ENCODE measurements at places on chromosomes 3 and 15.

GRCh38 chr3:4261406-4261805, 41.8 kb upstream of the SETMAR start:
- DNase-seq = no peak

DNA sequence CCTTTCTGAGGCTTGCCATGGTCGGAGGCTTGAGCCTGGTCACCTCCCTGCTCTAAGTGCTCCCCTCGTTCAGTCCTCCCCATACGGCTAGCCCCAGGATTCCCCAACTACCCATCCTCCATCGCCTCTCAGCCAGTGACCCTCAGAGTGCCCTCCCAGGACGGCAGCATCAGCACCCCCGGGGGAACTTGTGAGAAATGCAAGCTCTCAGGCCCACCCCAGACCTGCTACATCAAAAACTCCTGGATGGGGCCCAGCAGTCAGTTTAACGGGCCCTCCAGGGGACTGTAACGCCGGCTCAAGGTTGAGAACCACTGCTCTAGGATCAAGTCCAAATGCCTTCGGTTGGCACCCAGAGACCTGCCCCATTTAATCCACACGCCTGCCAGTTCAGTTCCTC, 6.9 kb downstream of the ADAMTS17 start:
- DNase-seq = no peak

DNA sequence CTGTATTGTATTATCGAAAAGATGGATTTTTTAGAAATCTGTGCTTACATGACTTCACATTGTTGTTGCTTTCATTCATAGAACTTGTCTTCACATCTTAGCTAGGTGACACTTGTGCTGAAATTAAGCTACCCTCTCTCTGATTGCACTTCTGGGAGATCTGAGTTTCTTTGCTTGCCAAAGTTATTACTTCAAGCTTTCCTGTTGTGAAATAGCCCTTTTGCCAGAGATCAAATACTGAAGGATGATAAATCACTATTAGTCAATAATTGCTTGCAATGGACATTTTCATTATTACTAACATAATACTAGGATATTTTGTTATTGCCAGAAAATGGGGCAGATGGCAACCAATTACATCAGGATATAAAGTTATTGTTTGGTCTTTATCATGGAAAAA, 34.7 kb downstream of the PIK3CA start:
- DNase-seq = no peak

DNA sequence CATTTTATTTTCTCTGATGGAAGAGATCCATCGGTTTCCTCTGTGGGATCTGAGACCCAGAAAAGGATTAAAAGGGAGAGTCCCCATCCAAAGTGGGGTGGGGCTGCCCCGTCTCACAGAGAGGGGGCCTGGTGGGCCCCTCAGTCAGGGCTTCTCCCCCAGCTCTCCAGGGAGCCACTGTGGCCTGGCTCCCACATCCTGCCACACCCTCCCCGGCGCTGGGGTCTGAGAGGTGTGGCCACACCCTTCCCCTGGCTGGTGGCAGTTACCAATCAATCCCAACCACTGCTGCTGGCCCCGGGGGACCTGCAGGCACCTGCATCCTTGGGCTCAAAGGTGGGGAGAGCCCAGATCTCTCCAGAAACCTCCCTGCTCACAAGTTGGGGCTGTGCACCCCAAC, 161.8 kb upstream of the IQSEC1 start:
- DNase-seq = no peak

DNA sequence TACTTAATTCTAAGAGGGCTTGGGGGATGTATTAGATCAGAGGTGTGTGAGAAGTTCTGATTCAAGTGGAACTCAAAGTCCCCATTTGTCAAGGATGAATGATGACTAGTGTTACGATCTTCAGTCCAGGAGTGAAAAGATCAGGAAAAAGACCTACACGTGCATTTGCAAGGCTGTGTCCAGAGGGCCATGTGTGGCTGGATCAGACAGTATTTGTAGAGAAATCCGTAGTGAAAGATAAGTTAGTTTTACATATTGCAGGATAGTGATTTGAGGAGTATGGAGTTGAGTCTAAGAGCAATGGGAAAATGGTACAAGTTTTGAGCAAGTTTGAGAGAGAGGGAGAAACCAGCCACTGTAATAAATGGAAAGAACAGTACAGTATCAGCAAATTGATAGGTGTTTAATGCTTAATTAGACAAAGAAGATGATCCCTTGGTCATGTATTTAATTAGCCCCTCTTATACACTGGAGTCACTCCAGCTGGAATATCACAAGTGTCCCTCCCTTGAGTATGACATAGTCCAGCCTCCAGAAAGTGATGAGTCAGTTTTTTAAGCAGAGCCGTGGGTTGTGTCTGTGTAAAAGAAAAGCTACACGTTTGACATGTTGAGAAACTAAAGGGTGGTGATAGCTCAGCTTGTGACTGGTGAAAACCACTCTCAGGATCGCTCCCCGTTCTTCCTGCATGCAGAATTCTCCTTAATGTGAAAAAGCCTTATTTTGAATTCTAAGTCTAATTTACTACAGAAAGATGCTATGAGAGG, 348.8 kb downstream of the ROBO1 start:
- DNase-seq = no peak

GRCh38 chr3:135982922-135983581, 17.5 kb downstream of the PPP2R3A start:
- DNase-seq = no peak

- DNase-seq = no peak
Measured at GRCh38 chr3:72336821-72337479, 511.3 kb downstream of the SHQ1 start.

DNA sequence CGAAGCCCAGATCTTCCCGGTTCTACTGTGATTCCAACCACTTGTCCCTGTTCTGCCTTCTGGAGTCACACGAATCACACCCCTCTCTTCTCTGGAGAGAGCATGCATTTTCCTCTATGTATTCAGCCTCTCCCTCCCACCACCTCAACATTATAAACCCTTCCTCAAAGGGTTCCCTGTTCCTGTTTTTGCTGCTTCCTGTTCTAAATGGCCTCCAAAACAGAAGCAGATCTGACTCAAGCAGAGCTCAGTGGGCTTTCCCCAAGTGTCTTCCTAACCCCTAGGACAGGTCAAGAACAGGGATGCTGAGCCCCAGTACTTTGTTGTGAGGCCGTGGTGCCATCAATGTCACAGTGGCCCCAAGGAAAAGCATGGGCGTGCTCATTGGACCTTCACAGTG, 75.7 kb upstream of the ARNT2 start:
- no peak for DNase-seq

DNA sequence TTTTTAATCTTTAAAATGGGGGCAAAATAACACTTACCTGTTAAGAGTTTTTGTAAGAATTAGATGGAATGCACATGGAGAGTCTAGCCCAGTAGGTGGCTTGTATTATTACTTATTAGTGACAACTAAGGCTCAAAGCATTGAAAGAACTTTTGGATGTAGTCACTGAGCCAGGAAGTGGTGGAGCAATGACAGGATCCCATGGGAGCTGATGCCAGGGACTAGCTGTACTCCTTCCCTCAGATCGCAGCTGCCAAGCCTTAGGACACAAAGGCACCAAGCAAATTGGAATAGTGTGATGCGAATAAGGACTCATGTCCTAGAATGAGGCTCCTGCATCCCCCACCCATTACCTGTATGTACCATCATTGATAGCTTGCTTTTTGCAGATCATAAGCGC, 370.4 kb upstream of the RGMA start:
- DNase-seq = no peak

DNA sequence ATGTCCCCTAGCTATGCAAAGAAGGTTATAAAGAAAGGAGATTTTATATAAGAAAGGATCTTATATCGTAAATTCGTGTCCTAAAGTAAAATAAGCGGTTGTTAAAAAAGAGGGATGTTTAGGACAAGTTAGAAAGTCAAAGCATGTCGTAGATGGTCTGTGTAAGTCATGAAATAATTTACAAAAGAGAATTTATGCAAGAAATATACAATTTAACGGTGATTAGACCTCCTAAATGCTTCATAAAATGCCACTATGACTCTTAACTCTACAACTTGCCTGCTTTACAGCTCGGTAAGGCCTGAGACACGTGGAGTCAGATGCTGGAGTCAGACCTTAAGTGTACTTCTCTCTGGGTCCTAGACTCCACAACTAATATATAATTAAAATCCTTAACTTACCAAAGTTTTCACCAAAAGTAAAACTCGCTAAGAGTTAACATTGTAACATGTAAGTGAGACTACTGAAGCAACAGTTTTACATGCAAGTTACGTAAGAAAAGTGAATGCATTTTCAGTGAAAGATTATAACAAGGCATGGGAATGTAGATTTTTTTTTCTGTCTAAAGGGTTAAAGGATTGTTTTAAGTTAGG, 13.3 kb upstream of the SRPRB start:
- DNase-seq = no peak

- DNase-seq = no peak
Measured at GRCh38 chr3:44803298-44803697, 41.7 kb downstream of the KIF15 start.

DNA sequence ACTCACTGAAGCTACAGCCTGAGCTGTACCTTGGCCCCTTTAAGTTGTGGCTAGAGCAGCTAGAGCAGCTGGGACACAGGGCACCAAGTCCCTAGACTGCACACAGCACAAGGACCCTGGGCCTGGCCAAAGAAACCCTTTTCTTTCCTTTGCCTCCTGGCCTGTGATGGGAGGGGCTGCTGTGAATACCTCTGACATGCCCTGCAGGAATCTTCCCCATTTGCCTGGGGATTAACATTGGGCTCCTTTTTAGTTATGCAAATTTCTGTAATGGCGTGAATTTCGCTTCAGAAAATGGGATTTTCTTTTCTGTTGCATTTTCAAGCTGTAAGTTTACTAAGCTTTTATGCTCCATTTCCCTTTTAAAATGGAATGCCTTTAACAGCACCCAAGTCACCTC, 611.2 kb upstream of the ARPP21 start:
- DNase-seq = no peak

DNA sequence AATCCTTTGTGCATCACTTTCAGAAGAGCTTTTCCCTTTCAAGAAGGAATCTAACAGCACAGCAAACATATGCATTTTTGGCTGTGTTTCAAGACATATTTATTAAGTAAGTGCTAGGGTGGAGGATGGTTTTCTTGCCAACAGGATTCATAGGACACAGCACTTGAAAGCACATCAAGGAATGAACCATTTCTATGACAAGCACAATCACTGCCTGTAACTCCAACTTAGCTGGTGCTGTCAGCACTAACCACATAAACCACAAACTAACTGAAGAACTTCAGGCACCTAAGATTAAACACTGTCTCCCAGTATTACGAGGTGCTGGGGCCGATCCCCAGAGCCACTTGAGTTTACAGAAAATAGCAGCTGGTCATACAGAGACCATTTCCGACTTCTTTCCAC, 35.4 kb upstream of the SPRED1 start:
- DNase-seq = no peak

- DNase-seq = no peak
Measured at GRCh38 chr3:69085168-69085832, 563 bp downstream of the ARL6IP5 start.

- DNase-seq = no peak
Measured at GRCh38 chr3:42655331-42655888, 1.9 kb downstream of the ZBTB47 start.

DNA sequence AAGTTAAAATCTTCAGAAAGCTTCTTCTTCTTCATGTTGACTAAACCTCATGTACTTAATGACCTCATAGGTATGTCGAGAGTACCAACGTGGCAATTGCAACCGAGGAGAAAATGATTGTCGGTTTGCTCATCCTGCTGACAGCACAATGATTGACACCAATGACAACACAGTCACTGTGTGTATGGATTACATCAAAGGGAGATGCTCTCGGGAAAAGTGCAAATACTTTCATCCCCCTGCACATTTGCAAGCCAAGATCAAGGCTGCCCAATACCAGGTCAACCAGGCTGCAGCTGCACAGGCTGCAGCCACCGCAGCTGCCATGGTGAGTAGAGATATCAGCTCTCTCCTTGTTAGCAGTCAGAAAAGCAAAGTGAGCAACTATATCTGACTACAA, 176.5 kb downstream of the MBNL1 start:
- DNase-seq = no peak

GRCh38 chr3:159760046-159760445, 228.6 kb upstream of the IL12A start:
- DNase-seq = no peak

- no peak for DNase-seq
Measured at GRCh38 chr15:27234593-27234992, 263.6 kb downstream of the GABRG3 start.

- no peak for DNase-seq
Measured at GRCh38 chr3:45546126-45546620, 48.4 kb upstream of the LIMD1 start.

DNA sequence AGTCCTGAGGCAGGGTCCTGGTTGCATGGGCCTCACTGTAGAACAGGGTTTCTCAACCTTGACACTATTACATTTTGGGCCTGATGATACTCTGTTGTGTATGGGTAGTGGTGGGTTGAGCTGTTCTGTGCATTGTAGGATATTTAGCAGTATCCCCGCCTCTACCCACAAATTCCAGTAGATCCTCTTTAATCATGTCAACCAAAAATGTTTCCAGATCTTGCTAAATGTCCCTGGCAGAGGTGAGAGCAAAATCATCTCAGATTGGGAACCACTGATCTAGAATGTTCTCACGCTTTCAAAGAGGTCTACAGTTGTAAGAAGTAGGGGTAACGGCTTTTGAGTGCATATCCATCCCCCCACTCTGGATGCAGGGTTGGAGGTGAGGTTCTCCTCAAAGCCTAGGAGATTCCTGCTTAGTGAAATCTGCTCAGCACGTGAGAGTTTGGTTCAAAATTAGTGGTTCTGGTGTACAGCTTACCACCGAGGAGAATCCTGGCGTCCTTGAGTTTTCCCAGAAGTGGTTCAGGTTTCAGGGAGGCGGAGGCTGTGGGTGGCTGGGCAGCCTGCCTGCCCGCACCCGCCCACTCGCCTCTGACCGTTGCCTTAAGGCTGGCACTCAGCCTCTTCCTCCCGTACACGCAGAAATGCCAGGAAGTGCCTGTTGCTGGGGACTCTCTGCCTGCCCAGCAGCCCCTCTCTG, 5.3 kb downstream of the ACVR2B start:
- DNase-seq = no peak

GRCh38 chr3:5005367-5005766, 26.1 kb downstream of the BHLHE40 start:
- DNase-seq = no peak

GRCh38 chr3:100606894-100607512, 2.4 kb upstream of the ADGRG7 start:
- DNase-seq = no peak

Measured in central memory CD8-positive, alpha-beta T cell (primary cell).